Skeletal muscle cell (primary cell): ENCODE measurements at places on chromosomes 7 and 10.

GRCh38 chr10:129307141-129307540 lies 159.9 kb upstream of the MGMT start:
- DNase-seq = no peak

DNA sequence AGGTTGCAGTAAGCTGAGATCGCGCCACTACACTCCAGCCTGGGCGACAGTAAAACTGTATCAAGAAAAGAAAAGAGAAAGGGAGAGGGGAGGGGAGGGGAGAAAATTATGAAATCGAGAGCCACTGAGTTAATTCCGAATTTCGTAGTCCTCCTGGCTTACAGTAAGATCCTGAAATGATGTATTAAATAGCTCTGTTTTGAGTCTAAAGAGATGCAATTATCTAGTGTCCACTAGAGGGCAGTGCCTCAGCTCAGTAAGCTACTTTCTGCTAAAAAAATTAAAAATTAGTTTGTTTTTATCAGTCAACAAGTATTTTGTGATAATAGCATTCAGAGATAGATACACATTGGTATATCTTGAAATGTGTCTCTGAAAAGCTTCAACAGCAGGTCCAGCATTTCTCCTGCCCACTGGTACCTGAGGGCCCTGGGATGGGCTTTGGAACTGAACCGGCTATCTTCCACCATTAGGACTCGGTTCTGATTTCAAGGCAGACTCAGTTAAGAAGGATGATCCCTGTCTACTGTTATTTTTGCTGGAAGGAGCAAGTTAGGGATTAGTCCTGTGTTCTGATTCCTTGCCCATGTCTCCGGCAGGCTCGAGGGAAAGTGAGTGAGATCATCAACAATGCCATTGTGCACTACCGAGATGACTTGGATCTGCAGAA lies 19.5 kb downstream of the TSPAN33 start:
- peak; percentile 31 for DNase-seq

DNA sequence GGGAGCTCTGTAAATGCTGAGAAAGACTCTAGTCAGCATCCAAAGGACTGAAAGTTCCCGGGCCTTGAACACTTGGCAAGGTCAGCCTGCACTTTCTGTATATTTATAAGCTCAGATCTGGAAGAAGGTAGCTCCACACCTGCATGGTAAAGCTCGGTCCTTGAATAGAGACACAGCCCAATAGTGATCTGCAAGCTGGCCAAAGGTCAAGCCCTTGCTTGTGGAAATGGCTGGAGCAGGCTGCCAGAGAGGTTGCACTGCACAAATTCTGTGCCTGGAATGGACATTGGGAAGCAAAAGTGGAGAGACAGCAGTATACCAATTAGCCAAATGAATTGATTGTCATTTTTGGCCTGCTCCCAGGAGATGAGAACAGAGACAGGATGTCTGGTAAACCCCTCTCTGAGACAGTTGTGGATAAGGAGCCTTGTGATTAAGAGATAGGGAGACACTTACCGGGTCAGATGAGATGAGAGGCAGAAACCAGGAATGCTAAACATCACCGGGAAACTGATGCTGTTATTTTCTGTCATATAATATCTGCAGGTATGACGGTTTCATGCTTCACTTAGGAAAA lies 8.0 kb upstream of the FRA10AC1 start:
- DNase-seq = no peak

DNA sequence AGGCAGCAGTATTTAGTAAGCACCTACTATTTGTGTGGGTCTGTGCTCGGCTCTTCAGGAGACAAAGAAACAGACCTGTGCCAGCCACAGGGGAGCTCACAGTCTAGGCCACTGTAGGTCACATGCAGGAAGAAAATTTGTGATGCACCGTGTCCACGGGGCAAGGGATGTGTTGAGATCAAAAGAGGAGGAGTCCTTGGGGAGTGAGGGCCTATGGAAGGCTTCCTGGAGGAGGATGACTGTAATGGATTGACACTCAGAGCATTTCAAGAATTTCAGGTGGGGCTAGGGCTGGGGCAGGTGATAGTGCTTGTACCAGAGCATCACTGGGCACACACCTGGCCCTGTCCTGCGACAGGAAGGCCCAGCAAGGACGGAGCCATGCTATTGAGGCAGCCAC lies 102.7 kb downstream of the ZMIZ1 start:
- no peak for DNase-seq

GRCh38 chr10:119205894-119206602 lies 1.3 kb upstream of the GRK5 start:
- no peak for DNase-seq

DNA sequence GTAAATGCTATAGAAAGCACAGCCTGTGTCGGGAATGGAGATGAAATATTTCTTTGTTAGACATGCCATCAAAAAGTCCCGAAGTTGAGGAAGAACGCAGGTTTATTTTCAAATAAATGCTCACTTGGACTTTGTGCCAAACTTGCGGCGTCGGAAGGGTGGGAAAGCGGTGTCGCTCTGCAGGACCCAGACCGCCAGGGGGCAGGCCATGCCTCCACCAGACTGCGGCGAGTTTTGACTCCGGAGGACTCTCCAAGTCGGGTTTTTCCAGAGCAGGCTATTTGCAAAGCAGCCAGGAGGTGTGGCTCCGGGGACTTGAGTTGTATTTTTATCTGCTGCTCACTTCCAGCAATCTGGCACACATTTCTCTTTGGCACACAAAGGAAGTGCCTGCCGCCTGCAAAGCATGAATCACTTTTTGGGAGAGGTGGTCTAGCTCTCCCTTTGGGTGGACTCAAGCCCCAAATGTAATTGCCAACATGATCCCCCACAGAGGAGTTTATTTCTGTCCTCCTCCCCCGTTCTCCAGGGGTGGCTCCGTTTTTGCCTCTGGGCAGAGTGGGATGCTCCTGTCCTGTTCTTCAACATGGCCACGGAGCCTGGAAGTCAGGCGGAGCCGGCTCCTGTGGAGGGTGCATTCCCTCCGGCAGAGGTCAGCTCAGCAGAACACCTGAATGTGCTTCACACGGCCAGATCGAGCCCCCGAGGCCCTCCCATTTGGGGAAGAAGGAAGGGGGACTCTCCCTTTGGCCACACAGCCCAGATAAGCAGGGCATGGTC lies 82.3 kb upstream of the GPR26 start:
- DNase-seq = peak; percentile 14

- DNase-seq = no peak
Observed at GRCh38 chr10:51010977-51011376, 63.3 kb upstream of the PRKG1 start.

GRCh38 chr10:16893664-16894063 lies 76.4 kb upstream of the RSU1 start:
- DNase-seq = no peak

DNA sequence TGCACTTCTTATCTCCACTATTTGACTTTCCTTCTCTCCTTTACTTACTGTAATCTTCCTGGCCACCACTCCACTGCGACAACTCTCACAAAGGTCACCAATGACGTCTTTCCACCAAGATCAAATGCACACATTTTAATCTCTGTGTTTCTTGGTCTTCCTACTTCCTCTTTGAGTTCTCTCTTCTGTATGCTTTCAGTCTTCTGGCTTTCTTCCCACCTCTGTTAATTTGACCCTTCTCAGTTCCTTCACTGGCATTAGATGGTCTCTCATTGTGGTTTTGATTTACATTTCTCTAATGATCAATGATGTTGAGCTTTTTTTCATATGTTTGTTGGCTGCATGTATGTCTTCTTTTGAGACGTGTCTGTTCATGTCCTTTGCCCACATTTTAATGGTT lies 31.9 kb downstream of the FAM107B start:
- no peak for DNase-seq

DNA sequence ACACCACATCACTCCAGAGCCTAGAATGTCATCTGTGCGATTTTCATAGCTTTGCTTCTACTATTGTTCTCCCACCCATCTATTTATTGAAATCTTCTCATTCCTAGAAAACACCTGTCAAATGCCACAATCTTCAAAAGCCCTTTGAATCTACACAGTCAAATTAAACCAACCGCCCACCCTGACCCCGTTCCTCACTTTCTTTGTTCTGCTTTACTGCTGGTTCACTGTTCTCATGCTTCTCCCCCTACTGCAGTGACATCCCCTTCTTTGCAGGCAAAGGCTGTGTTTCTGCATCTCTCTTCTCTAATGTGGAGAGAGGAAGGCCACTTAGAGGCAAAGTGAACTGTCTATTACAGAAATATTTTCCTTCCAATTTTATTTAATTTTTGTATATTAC lies 152.4 kb upstream of the NEBL start:
- DNase-seq = no peak

GRCh38 chr10:78290131-78290750 lies 256.6 kb downstream of the RPS24 start:
- no peak for DNase-seq

- DNase-seq = no peak
Observed at GRCh38 chr10:114758331-114758730, 63.2 kb upstream of the FHIP2A start.

- DNase-seq = no peak
Observed at GRCh38 chr10:24680647-24681524, 42.8 kb downstream of the ARHGAP21 start.

- DNase-seq = no peak
Observed at GRCh38 chr10:45220931-45221330, 94.5 kb downstream of the OR13A1 start.

DNA sequence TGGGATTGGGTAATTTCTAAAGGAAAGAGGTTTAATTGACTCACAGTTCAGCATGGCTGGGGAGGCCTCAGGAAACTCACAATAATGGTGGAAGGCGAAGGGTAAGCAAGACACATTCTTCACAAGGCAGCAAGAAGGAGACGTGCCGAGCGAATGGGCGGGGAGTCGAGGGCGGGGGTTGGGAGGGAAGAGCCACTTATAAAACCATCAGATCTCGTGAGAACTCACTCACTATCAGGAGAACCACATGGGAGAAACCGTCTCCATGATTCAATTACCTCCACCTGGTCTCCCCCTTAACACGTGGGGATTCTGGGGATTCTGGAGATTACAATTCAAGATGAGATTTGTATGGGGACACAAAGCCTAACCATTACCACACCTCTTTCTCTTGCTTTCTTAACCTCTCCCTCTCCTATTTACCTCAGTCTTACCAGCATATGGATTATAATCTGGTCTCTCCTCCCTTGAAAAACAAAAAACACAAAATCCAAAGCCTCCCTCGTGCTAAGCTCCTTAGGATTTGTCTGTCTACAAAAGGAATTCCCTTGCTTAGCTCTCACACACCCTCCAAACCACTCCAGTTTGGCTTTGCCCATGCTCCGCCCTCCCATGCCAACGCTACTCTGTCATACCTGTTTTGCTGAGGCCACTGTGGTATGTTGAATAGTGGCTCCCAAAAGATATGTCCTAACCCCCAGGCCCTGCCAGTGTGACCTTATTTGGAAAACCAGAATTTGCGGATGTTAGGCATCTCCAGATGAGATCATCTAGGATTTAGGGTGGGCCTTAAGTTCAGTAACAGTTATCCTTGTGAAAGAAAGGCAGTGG lies 19.6 kb upstream of the EFCAB10 start:
- DNase-seq = no peak

DNA sequence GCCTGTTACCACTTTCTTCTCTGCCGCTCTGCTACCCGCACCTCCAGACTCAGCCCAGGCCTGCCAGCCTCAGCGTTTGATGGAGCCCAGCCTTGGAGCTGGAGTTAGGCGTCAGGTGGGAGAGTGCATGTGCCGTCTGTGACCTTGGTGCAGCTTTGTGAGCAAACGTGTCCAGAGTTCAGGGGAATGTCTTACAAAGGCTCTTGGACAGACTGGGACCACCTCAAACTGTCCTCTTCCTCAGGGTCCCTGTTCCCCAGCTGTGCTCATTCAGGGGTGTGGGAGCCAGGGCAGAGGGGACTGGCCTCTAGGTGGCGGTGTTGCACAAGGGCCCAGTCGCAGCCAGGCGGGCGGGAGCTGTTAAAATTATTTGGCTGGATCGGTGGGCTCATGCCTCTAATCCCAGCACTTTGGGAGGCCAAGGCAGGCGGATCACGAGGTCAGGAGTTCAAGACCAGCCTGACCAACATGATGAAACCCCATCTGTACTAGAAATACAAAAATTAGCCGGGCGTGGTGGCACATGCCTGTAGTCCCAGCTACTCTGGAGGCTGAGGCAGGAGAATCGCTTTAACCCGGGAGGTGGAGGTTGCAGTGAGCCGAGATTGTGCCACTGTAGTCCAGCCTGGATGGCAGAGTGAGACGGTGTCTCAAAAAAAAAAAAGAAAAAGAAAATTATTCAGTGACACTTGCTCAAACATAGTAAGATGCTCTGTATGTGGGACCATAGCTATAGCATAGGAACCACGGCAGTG lies 89.2 kb downstream of the ADCY1 start:
- no peak for DNase-seq

- no peak for DNase-seq
Observed at GRCh38 chr7:134355004-134355525, 38.3 kb upstream of the SLC35B4 start.

- DNase-seq = no peak
Observed at GRCh38 chr10:7329219-7329618, 81.6 kb downstream of the SFMBT2 start.

DNA sequence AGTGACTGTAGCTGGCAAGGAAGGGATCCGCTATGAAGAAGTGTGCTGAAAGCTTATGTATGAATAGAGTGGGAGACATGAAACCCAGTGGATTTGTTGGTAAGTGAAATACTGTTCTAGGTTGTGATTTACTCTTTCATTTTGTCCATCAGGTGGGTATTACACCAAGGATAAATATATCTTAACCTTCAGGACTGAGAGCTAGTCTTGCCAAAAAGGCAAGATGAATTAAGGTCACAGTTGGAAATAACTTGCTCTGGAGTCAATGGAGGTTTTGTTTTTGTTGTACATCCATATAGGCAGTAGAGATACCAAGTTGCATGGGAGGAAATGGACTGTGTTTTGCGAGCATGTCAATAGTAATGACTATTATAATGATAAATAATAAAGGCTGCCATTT lies 190.6 kb downstream of the TMEM178B start:
- no peak for DNase-seq

GRCh38 chr7:139893461-139893860 lies 64.4 kb downstream of the TBXAS1 start:
- DNase-seq = no peak

DNA sequence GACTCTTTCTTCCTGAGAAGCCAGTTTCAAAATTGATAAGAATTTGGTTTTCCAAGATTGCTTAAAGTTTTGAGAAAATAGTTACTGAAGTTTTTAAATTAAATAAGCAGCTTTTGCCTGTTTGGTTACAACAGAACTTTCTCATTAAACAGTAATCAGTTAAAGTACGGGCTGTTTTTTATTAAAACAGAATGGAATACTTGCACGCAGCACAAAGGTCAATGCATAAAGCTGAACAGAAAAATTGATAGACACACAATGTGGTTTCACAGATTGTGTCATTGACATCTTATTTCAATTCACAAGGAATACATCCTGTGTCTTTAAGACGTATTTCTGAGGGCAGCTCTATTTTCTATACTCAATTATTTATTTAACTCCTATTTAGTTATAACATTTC lies 192.2 kb downstream of the PRKG1 start:
- DNase-seq = no peak

DNA sequence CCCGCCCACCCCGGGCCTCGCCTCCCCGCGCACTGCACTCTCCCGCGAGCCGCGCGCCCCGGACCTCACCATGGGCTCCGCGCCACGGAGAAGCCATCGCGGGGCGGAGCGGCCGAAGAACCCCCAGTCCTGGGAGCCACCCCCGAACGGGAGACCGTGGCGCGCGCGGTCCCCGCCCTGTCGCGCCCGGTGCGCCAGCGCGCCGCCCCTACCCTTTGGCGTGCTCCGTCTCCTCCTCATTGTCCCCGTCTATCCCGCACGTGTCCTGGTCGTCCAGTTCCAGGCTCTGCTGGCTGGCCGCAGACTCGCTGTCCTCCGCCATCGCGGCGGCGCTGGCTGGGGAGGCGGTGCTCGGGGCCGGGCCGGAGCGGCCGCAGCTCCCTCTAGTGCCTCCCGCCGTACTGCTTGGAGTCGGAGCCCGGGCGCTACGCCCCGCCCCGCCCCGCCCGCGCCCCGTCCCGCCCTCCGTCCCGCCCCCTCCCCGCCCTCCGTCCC lies at the start of gene NMT2:
Gene NMT2, minus strand, starts transcription at position 403 of the 495 bp plus-strand sequence. Its CDS starts 81 bp downstream, at position 322.
- no peak for DNase-seq
